ENCODE measurements at places on chromosomes 1 and 21.
A peak's percentile ranks its signal among the peaks of the same experiment; 100 is the strongest.

DNA sequence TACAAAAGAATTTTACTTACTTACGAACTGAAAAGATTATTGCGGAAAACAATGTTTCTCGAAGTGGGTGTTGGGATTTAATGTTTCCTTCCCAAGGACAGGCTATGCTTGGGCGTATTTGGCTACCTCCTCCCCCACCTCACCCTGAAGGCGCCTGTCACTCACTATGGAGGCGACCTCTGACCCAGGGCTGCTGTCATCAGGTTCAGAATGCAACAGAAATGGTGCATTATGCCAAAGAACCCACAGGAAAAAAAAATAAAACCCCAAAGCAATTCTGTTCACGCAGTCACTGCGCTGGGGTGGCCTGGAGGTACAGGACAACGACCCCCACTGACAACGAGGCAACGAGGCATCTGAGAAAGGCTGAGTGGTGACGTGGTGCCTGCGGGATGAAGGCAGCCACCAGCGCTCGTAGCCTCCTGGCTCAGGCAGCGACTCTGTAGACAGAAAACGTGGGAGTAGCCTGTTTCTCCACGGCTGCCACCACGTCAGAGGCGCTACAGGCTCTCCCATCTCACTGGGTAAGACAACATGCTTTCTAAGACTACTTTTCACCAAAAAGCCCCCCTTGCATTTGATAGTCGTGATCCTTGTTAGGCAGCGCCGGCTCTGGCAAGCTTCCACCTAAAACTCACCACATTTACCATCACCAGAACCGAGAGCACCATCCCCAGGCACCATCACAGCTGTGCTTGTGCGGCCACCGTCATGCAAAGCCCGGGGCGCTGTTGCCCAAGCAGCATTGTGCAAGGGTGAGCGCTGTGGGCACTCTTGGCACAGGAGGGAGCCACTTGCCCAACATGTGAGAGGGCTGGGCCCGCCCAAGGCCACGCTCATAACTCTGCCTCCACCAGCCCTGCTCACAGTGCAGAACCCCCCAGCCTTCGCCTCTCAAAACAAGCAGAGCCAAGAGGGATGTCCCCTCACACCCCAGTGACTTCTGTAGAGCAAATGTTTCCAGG, 14.3 kb downstream of the NADK start:
- no peak for DNase-seq

GRCh38 chr21:15797577-15798363, 68.0 kb downstream of the USP25 start:
- DNase-seq, result no peak

DNA sequence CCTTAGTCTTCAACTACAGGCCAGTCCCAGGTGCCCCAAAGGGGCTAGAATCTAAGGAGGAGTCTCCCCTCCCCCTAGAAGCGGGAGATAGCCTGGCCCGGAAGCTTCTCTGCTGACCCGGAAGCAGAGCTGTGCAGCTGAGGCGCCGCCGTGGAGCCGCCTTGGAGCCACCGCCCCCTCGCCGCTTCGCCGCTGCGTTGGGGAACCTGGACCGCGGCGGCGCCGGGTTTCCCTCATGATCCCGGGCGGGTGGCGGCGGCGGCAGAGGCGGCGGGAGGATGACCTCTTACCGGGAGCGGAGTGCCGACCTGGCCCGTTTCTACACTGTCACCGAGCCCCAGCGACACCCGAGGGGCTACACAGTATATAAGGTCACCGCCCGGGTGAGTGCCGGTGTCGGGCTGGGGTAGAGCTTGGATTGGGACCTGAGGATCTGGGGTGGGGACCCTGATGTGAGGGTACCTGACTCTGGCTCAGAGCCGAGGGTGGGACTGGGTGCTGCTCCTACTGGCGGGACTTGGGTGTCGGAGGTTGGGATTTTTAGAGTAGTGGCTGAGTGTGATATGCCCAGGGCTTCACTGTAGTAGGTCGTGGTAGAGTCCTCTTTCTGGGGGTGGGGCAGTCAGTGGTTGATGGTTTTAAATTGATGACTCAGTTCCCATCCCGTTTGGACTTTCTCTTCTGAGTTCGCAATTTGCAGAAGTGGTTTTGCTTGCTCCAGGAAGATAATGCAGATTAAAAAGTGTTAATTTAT, at the start of gene RPS6KC1:
RPS6KC1 (plus strand) TSS at position 115 of the 754 bp plus-strand sequence; CDS start at position 279, 164 bp downstream.
- peak; percentile 93 for DNase-seq

DNA sequence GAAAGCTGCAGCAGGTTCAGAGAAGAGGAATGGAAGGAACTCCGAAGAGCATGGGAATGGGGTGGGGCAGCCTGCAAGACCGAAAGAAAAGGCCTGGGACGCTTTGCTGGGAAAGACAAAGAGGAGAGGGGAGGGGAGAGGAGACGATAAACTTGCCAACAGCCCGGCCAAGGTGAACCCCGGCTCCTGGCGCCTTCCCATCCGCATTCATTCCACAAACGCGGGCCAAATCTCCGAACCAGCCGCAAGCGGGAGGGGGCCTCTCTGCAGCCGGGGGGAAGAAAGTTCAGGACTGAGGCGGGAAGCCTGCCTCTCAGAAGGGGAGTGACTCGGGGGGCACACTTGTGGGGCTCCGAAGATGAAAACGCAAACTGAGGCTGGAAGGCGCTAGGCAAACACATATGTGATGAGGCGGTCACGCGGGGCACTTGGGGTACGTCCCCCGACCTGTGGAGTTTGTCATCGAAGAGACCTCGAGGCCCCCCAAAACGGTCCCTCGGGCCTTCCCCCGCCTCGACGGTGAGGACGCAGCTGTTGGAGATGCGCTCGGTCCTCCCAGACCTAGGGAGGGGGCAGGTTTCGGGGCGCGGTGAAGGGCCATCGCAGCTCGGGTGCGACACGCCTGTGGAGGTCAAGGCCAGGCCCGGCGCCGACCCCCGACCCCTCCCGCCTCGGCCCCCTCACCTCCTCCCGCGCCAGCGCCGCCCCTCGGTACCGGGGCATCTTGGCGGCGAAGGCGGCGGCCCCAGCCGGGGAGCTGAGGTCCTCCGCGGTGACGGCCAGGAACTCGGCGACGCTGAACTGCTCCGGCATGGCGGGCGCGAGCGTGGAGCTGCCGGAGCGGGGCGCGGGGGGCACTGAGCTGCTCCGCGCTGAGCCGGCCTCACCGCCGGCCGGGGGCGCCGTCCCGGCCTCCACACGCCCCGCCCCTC, at the start of gene ASAP3:
ASAP3 (minus strand) TSS at position 859 of the 932 bp plus-strand sequence; CDS start at position 813, 46 bp downstream.
- DNase-seq, result no peak

- no peak for DNase-seq
These were observed 201.5 kb downstream of the S1PR1 start for GRCh38 chr1:101438359-101438758.

DNA sequence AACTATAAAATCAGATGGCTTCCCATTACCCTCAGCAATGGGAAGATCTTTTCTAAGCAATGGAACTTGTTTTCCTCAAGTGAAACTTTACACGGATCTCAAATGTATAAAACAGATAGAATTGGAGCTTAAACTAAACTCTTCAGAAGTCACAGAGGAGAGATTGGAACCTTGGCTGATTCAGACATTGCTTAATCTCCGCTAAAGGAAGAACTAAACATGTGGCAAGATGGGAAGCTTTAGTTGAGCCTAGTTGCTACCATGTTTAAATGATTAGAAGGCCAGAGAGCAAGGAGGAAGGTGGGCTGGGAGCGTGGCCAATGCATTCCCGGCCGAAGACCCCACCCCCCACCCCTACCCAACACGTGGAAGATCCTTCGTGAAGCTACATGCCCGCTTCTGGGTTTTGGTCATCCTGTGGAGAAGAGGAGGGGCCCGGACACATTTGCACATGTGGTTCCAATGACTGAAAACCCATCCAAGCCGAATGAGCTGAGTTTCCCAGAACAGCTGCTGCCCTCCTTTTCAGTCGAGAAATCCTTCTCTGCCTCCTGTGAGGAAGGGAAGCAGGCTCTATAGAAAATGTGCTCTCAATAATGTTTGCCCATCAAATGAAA, 164.3 kb downstream of the MIS18A start:
- no peak for DNase-seq

DNA sequence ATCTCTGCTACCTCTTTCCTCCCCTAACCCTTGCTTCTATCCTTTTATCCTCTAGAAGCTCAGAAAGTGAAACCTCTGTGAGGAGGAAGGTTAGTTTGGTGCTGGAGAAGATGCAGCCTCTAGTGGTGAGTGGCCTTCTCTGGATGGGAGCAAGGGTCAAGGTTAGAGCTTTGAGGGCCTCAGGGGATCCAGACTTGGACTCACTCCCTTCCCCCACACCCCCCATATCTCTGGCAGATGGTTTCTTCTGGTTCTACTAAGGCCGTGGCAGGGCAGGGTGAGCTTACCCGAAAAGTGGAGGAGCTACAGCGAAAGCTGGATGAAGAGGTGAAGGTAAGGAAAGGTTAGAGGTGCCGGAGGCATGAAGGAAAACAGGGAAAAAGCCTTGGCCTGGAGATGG, 9.2 kb downstream of the CGN start:
- no peak for DNase-seq

- DNase-seq, result no peak
These were observed 8.0 kb upstream of the ZNF362 start for GRCh38 chr1:33248244-33248643.

DNA sequence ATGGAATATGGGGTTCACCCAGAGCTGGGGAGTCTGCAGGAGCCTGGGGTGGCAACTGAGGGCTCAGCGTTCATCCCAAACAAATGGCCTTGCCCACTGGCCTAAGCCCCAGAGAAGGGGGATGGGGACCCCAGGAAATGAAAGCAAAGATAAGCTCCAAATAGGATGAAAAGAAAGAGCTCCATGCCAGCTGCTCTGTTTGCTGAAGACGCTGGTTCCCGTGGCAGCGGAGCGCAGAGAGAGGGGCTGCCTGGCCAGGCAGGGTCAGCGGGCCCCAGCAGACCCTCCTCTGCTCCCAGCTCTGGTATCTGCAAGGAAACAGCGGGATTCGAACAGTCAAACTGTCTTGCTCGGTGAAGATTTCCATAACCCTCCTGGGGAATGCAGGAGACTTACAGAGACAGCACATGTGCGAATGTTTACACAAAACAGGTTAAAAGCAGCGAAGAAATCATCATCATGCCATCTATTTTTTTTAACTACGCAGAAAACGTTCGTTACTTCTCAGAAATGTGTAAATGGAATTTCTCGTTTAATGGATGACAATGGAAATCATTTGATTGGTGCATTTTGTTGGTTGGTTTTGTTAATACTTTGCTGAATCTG, 94.4 kb downstream of the PDE9A start:
- no peak for DNase-seq

GRCh38 chr1:236067854-236068454, 3.1 kb upstream of the NID1 start:
- DNase-seq, result no peak

DNA sequence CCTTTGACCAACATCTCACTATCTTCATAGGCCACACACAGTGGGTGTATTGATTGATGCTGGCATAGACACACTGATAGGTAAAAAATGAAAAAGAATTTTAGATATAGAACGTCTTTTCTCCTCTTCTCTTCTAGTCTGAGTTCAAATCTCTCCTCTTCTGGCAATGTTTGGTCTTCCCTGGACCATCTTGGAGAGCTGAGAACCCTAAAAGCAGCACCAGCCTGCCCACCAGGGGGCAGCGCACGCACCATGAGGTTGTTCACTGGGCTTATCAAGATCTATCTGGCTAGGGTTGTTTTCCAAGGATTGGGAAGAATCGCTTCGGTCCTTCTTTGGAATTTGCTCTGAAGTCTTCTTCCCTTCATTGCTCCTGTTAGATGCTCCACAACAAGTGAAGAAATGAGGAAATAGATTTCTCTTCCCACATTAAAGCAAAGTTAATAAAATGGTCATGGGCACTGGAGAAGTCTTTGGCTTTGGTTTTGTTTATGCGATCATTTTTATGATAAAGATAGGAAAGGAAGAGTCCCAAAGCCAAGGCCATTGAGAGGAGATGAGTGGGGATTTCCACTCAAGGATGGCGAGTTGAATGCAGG, 104.0 kb upstream of the OLIG2 start:
- DNase-seq, result no peak

DNA sequence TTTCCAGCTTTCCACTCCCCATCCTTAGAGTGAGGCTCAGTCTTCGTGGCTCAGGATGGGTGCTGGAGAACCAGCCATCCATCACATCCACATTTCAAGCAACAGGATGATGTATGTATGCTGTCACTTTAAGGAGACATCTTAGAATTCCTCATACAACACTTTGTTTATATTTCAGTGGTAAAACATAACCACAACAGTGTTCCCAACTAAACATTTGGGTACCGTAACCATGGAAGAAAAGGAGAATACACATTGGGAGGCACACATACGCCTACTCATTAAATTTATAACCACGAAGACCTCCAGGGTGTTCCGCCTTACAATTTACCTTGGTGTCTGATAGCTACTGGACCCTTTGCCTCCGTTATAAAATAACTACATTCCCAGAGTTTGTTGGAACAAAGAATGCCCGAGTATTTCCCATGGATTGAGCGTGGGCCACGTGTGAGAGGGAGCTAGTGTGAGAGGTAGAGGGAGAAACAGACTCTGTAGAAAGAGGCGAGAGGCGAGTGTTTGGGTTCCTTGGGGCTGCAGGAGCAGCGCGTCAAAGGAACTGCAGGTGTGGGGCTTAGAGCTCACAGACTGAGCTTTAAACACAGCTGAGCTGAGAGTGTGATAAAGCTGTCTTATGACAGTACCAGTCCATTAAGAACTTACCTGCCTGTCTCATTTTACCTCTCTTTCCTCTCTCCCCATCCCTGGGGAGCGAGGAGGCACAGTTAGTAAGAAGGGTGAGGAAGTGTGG, 111.5 kb upstream of the USP24 start:
- no peak for DNase-seq

DNA sequence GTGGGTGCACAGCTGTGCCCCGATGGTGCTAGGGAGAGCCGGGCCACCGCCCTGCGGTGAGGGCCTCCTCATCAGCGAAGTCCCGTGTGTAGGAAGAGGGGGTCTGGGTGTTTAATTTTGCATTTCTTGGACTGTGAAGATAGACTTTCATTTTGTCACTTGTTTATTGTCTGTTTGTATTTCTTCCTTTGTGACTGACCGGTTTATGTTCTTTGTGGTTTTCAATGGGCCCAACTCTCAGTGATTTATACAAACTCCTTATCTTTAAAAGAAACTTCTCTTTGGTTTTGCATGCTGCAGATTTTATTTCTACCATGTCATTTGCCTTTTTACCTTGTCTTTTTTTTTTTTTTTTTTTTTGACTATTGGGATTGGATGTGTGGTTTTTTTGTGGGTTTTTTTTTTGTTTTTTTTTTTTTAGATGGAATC, 65.1 kb downstream of the COL18A1 start:
- no peak for DNase-seq

- no peak for DNase-seq
These were observed 259.2 kb downstream of the ADGRL2 start for GRCh38 chr1:82059959-82060358.

Data from D721Med (cell line).